AG08395 (cell line): ENCODE measurements at places on chromosomes 11 and 22.

DNA sequence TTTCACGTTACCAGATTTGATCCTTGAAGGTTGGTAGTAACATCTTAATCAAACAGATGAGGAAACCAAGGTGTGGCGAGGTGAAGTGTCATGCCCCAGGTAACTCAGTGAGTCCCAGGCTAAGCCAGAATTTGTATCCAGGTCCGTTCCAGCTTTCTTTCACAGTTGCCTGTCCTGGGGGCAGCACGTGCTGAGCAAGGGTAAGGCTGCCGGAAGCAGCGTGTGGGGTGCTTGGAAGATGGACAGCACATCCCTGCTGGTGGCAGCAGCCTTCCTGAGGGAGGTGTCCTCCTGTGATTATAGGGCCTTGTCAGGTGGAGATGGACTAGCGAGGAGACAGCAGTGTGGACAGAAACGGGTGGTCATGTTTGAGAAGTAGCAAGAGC, 50.9 kb downstream of the TRIOBP start:
- no peak for DNase-seq

GRCh38 chr11:134471716-134472455, 59.8 kb upstream of the B3GAT1 start:
- no peak for DNase-seq

DNA sequence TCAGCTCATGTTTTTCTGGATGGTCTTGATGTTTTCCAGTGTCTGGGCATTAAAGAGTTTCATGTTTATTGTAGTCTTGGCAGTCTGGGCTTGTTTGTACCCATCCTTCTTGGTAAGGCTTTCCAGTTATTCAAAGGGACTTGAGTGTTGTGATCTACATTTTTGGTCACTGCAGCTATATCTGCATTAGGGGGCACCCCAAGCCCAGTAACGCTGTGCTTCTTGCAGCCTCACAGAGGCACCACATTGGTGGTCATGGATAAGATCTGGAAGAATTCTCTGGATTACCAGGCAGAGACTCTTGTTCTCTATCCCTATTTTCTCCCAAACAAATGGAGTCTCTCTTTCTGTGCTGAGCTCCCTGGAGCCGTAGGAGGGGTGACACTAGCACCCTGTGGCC, 451.5 kb upstream of the FAT3 start:
- DNase-seq: no peak

GRCh38 chr22:37533995-37534394, 14.8 kb upstream of the CARD10 start:
- DNase-seq: peak; percentile 61
